ENCODE measurements at places on chromosomes 4 and X.
A peak's percentile ranks its signal among the peaks of the same experiment; 100 is the strongest.

GRCh38 chr4:30727409-30727808, 7.2 kb downstream of the PCDH7 start:
- no peak for DNase-seq

- no peak for DNase-seq
Observed at GRCh38 chr4:119825696-119826095, 197.1 kb upstream of the PDE5A start.

DNA sequence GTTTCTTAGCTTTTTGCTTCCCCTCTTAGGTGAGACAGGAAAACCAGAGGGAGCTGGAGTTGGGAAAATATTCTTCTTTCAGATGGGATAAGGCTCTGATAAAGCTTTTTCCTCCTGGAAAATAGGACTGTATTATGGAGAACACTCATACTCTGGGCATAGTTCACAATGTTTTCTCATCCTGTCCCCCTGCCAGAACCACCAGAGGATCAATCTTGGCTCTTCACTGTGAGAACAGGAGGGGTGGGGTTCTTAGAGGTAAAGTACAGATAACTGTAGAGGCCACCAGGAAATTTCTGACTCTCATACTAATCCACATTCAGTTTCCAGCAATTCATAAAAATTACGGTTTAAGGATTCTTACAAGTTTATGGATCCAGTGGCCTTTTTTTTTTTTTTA, 661.8 kb upstream of the MAGEB2 start:
- DNase-seq: no peak

DNA sequence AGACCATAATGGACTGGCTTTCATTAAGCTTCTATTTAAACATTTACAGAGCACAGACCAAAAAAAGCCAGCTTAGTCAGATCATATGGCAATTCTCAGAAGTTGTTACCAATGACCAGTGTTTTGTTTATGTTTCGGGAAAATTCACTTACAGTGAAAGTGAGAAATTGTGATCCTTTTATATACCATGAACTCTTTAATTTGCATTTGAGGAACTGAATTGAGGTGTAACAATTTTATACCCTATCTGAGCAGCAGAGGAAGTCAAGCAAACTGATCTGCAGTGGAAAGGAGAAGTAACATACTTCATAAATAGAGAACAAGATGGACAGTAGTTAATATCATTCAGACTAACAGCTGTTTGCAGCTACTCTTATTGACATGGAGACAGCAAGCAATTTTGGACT, 97.1 kb downstream of the TMA16 start:
- no peak for DNase-seq

GRCh38 chr4:101458914-101459313, 111.6 kb upstream of the PPP3CA start:
- no peak for DNase-seq

- no peak for DNase-seq
Observed at GRCh38 chr4:113248320-113248719, 198.9 kb downstream of the ANK2 start.

- no peak for DNase-seq
Observed at GRCh38 chrX:41118156-41118555, 32.9 kb downstream of the USP9X start.

GRCh38 chr4:77881460-77882295, 19.0 kb downstream of the MRPL1 start:
- no peak for DNase-seq

- no peak for DNase-seq
Observed at GRCh38 chrX:31124536-31124935, 52.7 kb upstream of the FTHL17 start.

DNA sequence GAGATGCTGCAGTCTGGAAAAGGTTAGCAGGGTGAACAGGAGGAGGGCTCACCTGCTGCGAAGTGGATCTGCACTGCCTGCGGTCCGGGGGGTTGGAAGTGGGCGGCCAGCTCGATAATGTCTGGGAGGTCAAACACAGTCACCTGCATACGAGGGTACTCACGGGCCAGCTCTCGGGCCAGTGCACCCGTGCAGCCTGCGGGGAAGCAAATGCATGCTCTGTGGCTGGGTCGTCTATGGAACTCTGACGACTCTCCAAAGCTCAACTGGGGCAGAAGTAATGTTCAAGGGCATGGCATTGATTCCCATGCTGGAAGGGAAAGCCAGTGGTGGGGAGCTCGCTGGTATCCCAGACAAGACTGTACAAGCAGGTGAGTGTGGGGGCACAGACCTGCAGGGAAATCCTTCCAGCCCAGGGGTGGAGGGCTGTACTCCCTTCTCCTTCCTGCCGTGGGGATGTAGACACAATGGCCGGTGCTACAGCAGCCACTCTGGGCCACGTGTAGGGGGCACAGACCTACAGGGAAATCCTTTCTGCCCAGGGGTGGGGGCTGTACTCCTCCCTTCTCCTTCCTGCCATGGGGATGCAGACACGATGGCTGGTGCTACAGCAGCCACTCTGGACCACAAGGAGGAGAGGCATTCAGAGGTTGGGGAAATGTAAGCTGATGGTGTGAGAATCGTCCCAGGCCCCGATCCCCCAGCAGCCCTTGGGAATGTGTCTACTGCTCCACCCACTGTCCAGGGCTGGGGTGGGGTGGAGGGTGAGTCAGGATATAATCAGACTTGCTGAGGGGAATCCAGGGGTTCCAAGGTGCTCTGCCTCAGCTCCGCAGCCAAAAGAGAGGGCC, 26.2 kb upstream of the SLC25A6 start:
- DNase-seq: no peak

DNA sequence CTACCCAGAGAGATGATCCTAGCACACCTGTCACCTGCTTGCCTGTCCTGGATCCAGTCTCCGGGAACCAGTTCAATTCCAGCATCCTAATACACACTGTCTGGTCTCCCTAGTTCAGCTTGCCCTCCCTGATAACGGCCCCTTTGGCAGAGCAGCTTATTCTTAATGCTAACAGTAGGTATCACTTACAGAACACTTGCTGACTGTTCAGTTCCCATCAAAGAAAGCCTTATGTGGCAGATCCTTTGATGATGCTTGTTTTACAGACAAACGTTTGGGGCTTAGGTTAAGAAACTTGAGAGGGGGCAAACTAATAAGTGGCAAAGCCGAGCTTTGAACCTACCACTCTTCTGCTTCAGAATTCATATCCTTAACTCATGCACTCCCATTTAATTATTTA, 890 bp downstream of the RASSF6 start:
- no peak for DNase-seq

DNA sequence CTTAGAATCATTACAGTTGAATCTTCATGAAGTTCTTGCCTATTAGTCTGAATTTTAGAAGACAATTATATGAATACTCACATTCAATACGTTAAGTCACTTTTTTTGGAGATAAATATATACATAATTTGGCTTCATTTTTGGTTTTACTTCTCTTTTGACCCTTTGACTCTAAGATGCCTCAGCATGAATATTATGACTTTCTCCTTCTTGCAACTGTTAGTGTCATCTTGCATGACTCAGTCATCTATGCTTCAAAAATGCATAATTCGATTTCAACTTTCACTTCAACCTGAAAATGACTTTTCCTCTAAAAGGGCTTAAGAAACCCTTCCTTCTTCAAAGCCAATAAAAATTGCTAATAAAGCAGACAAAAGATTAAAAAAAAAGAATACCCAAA, 1427.5 kb downstream of the ADGRL3 start:
- no peak for DNase-seq

DNA sequence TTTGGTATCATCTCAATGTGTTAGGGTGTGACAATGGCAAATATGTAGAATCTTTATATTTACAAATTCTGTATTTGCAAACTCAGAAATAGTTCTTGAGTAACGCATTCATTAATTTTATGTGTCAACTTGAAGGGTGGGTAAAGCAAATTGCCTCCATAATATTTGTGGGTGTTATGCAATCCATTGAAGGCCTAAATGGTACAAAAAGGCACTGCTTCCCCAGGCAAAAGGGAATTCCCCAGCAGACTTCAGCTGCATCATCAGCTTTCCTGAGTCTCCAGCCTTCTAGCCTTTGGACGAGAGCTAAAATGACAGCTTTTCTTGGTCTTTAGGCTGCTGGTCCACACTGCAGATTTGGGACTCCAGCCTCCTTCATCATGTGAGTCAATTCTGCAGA, 292.2 kb upstream of the PCDH7 start:
- no peak for DNase-seq

DNA sequence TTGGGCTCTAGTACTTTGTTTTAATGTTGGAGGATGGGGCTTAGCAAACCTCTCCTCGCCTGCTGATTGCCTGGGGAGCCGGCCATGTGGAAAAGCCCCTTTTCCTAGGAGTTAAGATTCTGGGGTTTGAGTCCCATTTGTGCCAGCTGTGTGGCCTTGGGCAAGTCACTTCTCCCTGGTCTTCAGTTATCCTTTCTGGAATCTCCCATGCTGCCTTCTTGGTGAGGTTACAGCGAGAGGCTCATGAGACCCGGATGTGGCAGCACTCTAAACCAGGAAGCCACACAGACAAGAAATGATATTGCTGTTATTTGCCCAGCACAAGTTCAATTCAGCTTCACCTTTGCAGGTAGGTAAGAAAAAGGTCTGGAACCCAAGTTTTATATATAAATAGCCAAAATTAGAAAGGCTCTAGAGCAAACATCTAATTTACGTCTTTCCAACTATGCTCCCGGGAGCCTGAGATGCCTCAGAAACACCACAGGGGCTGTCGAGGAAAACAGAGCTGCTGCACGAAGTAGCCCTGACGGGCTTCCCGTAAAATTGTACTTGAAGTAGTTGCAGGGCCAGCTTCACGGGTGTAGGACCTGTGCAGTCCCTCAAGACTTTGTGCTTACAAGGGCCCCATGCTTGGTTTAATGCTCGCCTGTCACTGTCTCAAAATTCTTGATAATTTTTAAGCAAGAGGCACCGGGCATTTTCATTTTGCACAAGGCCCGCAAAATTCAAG, 8.3 kb upstream of the SASH3 start:
- DNase-seq: peak; percentile 67

DNA sequence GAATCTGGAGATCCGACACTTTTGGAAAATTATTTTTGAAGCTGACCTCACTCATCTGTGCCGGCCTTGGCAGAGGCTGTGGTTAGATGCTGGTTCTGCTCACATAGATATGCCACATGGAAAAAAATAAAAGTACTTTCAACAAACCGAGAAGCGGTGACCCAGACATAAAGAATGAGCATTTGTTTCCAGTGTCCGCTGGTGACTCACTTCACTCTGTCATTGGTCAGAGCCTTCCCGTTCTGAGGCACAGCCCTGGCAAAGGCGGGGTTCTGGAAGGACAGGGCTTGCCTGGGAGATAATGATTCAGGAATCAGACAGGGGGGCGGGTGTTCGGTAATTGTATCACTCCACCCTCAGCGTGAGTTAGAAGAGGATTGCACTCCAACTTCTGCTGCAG, 172.4 kb upstream of the MXRA5 start:
- DNase-seq: no peak

DNA sequence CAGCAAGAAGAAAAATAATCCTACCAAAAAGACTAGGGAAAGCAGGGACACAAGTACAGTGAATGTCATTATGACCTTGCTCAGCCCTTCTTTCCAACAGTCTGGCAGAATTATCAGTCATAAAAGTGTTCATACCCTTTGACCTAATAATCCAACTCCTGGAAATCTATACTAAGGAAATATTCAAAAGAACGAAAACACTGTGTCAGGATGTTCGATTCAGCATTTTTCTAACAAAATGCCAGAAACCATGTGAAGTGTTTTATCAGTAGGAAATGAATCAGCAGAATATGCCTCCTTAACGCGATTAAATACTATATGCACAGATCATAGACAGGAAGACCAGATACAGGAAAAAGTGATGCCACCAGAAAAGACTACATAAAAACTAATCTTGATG, 16.2 kb upstream of the S100G start:
- DNase-seq: no peak

- no peak for DNase-seq
Observed at GRCh38 chr4:135354876-135355275, 1153.3 kb upstream of the PABPC4L start.

DNA sequence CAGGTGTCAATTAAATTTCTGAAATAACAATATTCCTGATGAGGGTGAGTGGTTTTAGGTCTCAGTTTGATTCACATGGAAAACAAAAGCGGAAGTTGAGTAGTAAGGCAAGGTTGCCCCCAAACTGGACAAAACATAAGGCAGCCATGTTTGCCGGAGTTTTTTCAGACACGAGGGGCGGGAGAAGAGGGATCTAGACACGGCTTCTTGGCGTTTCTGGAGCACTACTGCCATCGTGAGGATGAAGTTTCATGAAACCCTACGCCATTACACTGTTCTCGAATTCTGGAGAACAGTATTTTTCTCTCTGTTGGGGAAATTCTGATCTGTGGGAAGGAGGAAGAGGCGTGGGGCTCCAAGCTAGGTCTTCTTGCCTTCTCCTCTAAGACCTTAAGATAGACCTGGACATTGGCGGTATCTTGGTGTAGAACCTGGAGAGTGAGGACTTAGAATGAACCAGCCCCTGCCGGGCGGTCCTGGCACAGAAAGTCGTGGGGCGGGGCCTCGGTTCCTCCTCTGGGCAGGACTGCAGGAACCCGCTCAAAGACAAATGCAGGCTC, 160.3 kb downstream of the OR13H1 start:
- peak; percentile 14 for DNase-seq

DNA sequence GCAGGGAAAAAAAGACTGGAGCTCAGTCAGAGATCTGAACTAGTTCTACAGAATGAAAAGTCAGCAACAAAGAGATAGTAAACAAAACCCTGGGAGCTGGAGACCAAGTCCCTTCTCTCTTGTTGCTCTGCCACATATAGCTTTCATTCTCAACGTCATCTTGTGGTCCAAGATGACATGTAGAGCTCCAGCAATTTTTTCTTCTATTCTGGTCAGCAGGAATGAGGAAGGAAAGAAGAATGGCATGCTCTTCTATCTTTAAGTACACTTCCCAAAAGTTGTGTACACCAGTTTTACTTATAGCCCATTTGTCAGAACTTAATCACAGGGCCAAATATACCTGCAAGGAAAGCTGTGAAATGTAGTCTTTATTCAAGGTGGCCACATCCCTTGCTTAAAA, 45.6 kb downstream of the RAP2C start:
- DNase-seq: no peak

Measured in Jurkat, Clone E6-1 (cell line).